ENCODE measurements at places on chromosomes 2 and 18.
A peak's percentile ranks its signal among the peaks of the same experiment; 100 is the strongest.

GRCh38 chr2:231696004-231696367 is 12.3 kb upstream of the PTMA start:
- DNase-seq = no peak

GRCh38 chr2:174575124-174575776 is 22.4 kb downstream of the WIPF1 start:
- no peak for DNase-seq

DNA sequence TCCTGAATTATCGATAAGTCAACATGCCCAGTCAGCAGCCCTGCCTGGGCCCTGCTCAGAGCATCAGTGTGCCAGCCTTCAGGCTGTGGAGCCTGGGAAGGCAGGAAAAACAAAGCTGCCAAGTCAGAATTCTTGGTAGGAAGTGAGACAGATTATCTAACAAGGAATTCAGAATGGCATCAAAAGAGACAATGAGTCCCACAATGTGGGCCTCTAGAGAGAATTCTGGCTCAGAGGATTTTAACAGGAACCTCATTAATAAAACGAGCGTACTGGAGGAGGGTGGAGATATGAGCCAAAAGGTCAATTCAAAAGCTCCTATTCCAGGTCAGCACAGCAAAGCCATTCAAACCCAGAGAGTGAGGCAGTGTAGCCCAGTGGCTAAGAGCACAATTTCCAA is 327.6 kb upstream of the MMADHC start:
- DNase-seq = no peak

- DNase-seq = no peak
These were observed 289.7 kb downstream of the LPIN1 start for GRCh38 chr2:12035956-12036639.

GRCh38 chr18:9648431-9649163 is 34.2 kb upstream of the PPP4R1 start:
- no peak for DNase-seq

DNA sequence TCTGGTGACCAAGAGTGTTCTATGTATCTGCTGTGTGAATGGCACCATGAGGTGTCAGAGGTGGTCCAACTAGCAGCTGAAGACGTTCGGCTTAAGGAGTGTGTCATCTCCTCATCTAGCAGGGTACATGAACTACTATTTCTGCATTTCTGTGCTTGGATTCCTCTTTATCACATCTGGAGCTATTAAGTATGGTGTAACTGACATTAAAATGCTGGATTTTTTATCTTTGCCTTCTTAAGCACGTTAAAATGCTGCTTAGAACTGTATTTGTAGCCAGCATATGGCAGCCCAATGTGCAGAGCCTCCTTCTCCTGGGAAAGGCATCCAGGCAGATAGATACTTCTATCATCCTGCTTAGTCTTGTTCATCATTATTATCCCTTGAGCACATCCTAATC is 409.3 kb upstream of the MMADHC start:
- DNase-seq = no peak

DNA sequence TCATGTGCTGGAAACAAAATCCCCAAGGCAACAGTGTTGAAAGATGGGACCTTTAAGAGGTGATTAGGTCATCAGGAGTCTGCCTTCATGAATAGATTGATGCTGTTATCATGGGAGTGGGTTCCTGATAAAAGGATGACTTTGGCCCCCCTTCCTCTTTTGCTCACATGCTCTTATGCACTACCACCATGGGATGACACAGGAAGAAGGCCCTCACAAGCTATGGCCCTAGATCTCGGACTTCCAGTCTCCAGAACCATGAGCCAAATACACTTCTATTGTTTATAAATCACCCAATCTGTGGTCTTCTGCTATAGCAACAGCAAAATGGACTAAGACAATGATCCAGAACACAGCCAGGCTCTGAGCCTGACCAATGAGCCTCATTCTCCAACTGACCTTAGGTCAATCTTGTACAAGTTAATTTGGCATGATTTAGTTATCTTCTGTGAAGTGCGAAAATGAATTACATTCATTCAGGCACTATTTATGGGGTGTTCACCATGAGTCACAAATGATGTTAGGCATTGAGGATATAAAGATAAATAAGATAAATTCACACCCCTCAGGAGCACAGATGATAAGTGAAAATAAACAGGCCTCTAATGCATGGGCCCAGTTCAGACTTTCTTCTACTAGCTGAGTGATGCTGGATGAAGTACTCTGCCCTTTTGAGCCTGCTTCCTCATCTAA is 37.7 kb upstream of the NT5C1B start:
- DNase-seq = no peak

DNA sequence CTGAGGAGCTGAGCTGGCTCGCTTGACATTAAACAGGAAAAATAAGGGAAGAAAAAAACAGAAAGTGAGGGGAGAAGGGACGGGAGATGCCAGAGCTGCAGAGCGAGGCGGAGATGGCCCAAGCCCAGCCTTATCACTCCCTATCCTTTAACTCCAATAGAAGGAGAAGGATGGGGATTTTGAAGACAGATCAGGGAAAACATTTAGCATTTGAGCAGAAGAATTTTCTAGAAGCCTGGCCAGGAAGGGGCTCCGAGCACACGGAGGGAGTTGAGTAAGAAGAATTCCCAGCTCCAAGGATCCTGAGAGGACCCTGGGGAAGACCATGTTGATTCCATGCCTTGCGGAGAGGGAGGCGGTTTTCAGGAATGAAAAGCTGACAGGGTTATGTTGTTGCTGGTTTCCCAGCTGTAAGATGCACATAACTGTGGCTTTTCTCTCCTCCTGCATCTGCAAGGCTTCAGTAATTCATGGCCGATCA is 35.6 kb downstream of the TWIST2 start:
- DNase-seq = no peak

- DNase-seq = no peak
These were observed 389.1 kb downstream of the NYAP2 start for GRCh38 chr2:225788571-225789094.

- DNase-seq = no peak
These were observed 38.7 kb downstream of the STK39 start for GRCh38 chr2:168208652-168209051.

GRCh38 chr2:178579006-178579405 is 98.7 kb downstream of the PLEKHA3 start:
- no peak for DNase-seq

DNA sequence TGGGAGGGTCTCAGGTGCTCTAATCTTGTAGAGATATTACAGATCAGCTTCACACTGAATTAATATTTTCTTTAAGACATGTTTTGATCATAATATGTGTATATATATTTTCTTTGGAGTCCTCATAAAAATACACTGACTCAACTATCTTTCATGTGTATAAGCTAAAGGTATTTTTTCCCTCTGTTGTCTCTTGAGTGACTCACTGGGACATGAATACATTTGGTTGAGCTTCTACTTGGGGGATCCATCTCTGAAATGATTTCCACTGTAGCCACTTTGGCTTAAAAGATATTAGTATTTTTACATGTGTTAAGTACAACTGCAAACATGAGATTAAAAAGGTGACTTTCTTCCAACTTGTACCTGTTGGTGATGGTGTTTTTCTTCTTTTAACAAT is 140.8 kb downstream of the TTN start:
- no peak for DNase-seq

DNA sequence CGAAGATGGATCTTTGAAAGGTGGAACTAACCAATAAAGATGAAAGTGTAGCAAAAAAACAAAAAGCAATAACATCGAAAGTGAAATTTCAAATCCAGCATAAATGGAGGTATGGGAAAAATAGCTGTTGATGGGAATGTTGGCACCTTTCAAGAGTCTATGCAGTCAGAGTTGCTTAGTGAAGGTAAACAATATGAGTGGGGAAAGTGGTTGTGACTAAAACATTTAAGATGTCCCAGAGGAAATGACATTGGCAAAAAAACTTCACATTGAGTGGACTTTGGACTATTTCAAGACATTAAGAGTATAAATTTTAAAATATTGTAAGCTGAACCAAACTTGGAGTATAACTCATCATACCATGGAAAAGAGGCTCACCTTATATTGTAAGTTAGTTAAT is 17.7 kb downstream of the ETAA1 start:
- DNase-seq = no peak

GRCh38 chr2:127155947-127156346 is 49.0 kb upstream of the BIN1 start:
- no peak for DNase-seq

DNA sequence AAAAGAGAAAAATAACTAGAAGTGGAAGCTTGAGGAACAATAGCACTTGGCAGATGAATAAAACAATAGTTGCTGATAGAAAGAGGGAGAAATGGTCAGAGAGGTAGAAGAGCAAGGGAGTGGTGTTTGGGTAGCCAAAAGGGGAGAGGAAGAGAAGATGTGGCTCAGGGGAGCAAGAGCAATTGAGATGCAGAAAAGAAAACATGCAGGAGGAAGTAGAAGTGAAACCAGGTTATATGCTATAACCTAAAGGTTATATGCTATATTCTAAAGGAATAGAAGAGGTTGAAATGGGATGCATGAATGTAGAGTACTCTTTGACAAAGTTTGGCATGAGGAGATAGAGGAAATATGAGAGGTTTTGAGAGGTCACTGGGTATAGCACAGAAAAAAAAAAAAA is 759.5 kb downstream of the SATB2 start:
- no peak for DNase-seq

- DNase-seq = no peak
These were observed 1.2 kb downstream of the GPD2 start for GRCh38 chr2:156437272-156437930.

DNA sequence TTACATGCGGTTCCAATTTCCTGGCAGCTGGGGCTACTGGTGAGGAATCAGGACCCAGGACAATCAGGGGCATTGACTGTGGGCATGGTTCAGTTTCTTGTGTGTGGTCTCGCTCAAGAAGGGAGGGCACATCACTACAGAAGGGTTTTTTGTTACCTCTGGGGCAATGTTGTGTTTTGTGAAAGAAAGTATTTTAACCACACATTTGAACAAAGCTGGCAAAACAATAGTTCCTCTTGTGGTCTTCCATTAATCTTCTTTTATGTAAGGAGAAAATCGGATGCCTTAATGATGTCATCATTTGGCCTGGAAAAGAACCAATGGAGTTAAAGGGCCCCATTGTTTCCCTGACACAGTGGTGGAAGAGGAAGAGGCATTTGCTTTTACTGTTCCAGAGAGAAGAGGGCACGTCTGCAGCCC is 197.4 kb downstream of the SH3BP4 start:
- DNase-seq = no peak

DNA sequence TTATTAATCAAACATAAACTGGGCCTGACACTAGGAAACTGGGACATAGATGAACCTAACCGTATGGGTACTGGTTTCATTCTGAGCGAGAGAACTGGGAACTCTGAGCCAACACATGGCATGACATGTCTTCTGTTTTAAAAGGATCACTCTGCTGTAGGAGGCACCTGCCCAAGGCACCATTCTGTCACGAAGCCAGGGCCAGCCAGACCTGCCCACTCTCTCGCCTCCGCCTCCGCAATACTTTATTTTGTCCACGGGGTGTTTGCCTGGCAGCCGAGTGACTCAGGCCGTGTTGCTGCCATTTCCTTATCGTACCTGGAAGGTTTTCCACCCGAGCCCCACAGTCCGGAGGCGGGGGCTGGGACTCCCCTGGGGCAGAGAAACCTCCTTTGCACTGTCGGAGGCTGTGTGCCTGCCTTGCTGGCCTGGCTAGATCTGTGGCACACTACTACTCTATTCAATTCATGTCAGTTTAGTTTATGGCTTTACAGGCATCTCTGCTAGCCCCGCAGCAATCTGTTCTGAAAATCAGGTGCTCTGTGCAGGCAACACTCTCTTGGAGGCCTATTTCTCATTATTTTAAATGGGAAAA is 120.4 kb upstream of the ACKR3 start:
- DNase-seq = no peak

GRCh38 chr2:229852565-229852964 is 69.2 kb downstream of the TRIP12 start:
- peak; percentile 39 for DNase-seq

GRCh38 chr18:48159816-48160215 is 229.4 kb upstream of the SMAD2 start:
- DNase-seq = no peak

GRCh38 chr2:190303647-190304046 is 16.0 kb downstream of the HIBCH start:
- DNase-seq = no peak

- DNase-seq = no peak
These were observed 2.7 kb upstream of the SLC66A2 start for GRCh38 chr18:79953971-79954651.

DNA sequence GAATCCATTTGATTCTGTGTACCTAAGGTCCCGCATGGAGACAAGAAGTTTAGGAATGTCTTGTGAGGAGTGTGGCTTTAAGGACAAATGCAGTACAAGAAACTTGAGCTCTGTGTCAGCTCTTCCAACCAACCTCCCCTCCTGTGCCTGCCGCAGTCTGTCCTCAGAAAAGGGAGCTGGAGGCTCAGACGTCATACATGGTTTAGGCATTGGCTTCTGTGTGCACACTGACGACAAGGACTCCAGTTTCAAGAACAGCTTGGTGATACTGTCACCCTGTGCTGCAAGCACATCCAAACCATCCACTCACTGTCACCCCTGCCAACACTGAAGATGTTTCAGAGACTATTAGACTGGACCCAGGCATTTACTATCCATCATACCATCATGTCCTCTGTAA is 470.4 kb downstream of the IRS1 start:
- no peak for DNase-seq
